Liver (tissue), 10 donors: ENCODE measurements at places on chromosomes 5 and 9. TPM values are rescaled to one million over a fixed set of nuclear protein-coding genes. Genes with fewer than 3 reads are reported as not detected.

SHC3 gene
- 0.08 TPM for total RNA-seq

- peaks cover 6% of the 10 kb centered on the region for H3K4me1 ChIP-seq
- no peaks in the 10 kb centered on the region for H3K36me3 ChIP-seq
- H3K27me3 ChIP-seq = no peaks in the 10 kb centered on the region
- no peak overlapping the region for H3K4me3 ChIP-seq
- H3K27ac ChIP-seq = no peak overlapping the region
- DNase-seq = no peak
These were observed 4.8 kb upstream of the PLGRKT start for GRCh38 chr9:5442400-5443011.

DNA sequence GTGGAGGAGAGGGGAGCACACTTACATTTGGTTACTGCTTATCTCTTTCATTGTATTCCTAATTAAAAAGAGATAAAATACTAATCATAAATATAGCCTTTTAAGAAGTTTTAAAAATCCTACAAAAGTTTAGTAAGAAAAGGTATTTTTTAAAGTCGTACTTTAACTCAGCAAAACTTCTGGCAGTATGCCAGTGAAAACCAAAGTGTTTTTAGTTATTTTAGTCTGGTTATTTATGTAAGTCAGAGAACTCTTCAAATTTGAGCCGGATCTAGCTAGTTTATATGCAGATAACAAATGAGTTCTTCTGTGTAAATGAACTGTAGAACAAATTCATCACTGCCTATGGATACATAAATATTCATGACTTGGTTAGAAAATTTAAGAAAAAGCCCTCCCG, 36.5 kb upstream of the ANKDD1B start:
- H3K4me3 ChIP-seq = no peak overlapping the region
- DNase-seq = no peak
- H3K27me3 ChIP-seq = no peaks in the 10 kb centered on the region
- no peaks in the 10 kb centered on the region for H3K4me1 ChIP-seq
- H3K27ac ChIP-seq = no peak overlapping the region

PCDHGC4 gene
- 1.4 TPM for total RNA-seq

- H3K27ac ChIP-seq = no peak overlapping the region
- no peak overlapping the region for H3K4me3 ChIP-seq
- H3K4me1 ChIP-seq = peaks cover 12% of the 10 kb centered on the region
- DNase-seq = no peak
These were observed 18.4 kb downstream of the ADAMTS16 start for GRCh38 chr5:5158472-5158895.

MARCOL gene
- total RNA-seq = not detected

DNA sequence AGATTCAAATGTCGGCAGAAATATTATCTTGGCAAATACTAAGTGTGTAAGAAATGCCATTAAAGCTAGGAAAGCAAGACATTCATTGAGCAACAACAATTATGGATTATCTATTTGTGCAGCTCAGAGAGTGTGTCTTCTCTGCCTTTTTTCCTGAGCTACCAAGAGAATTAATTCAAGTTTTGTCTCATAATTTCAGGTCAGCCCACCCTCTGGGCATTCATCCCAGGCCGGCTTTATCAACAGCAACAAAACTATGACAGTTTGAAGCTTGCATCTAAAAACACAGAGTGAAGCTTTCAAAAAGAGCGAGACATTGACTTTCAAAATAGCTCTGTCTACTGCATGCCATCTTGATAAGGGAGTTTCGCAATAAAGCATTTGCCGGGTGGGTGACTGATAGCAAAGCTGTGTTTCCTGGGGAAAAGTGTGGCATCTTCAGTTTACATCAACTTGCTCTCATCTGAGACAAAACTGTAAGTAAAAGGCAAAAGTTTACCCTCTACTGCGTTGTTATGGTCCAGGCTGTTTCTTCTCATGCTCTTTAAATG, 182.4 kb downstream of the IRX1 start:
- no peak overlapping the region for H3K27ac ChIP-seq
- H3K4me1 ChIP-seq = no peaks in the 10 kb centered on the region
- H3K36me3 ChIP-seq = no peaks in the 10 kb centered on the region
- no peak for DNase-seq
- no peak overlapping the region for H3K4me3 ChIP-seq
- H3K27me3 ChIP-seq = no peaks in the 10 kb centered on the region

LRRC70 gene
- total RNA-seq = 2.3 TPM

- H3K4me1 ChIP-seq = no peaks in the 10 kb centered on the region
- no peaks in the 10 kb centered on the region for H3K27me3 ChIP-seq
- no peaks in the 10 kb centered on the region for H3K36me3 ChIP-seq
These were observed 29.5 kb upstream of the ARHGAP26 start for GRCh38 chr5:142740474-142741242.

GARIN3 gene
- total RNA-seq = not detected

PCDHA13 gene
- total RNA-seq = not detected

GRCh38 chr9:110443146-110443865, 105.6 kb upstream of the TXNDC8 start:
- no peaks in the 10 kb centered on the region for H3K4me1 ChIP-seq
- no peaks in the 10 kb centered on the region for H3K27me3 ChIP-seq
- no peak for DNase-seq
- H3K36me3 ChIP-seq = no peaks in the 10 kb centered on the region
- H3K27ac ChIP-seq = no peak overlapping the region

PDE8B gene
- 0.59 TPM for total RNA-seq

DNA sequence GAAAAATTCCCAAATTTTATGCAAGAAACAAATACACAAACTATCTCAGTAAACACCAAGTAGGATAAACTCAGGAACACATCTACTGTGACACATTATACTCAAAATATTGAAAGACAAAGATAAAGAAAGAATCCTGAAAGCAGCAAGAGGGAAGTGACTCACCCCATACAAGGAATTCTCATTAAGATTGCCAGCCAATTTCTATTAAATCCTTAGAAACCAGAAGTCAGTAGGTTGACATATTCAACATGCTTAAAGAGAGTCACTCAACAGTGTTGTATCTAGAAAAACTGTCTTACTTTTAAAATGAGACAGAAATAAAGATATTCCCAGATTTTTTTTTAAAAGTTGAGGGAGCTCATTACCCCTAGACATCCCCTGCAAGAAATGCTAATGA, 15.5 kb downstream of the SPATA31E1 start:
- no peaks in the 10 kb centered on the region for H3K27me3 ChIP-seq
- no peak overlapping the region for H3K27ac ChIP-seq
- H3K36me3 ChIP-seq = no peaks in the 10 kb centered on the region
- DNase-seq = no peak

DNA sequence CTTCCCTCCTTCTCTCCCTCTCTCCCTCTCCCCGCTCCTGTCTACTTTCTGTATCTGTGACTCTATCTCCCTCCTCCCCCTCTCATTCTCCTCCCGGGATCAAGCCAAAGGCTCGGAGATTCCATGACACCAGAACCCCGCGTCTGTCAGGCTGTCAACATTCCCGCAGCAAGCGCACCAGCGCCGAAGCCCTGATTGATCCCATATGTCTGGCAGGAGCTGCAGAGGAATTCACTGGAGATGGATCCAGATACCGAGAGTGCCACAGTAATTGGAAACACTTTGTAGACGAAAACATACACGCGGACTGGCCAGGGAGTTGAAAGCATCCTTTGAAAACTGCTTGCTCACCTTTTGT, 300 bp upstream of the SVEP1 start:
- H3K27ac ChIP-seq = peak overlapping the region; percentile 53
- H3K36me3 ChIP-seq = no peaks in the 10 kb centered on the region
- no peaks in the 10 kb centered on the region for H3K27me3 ChIP-seq
- DNase-seq = no peak
- H3K4me1 ChIP-seq = peaks cover 13% of the 10 kb centered on the region

PCDHGB1 gene
- total RNA-seq = 0.14 TPM

SPINK6 gene
- not detected for total RNA-seq

DNA sequence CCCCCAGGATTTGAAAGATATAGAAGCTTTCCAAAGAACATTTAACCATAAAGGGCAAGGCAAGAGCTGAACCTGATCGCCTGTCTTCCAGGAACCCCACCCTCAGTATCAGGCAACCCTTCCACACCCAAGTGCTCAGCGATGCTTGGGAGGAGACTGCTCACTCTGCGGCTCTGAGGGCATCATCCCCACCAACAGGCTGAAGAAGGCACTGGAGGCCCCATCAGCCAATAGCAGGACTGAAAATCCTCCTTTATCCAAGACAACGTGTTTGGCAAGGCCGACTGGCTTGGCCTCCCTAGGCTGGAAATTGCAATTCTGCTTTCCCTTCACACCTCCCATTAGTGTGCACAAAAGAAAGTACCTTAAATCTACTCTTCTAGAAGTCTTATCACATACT, 1.4 kb upstream of the PPP2CA start:
- no peaks in the 10 kb centered on the region for H3K36me3 ChIP-seq
- DNase-seq = peak; percentile 66
- no peak overlapping the region for H3K27ac ChIP-seq
- H3K27me3 ChIP-seq = no peaks in the 10 kb centered on the region
- peaks cover 17% of the 10 kb centered on the region for H3K4me1 ChIP-seq

PPP3R2 gene
- 0.08 TPM for total RNA-seq

DNA sequence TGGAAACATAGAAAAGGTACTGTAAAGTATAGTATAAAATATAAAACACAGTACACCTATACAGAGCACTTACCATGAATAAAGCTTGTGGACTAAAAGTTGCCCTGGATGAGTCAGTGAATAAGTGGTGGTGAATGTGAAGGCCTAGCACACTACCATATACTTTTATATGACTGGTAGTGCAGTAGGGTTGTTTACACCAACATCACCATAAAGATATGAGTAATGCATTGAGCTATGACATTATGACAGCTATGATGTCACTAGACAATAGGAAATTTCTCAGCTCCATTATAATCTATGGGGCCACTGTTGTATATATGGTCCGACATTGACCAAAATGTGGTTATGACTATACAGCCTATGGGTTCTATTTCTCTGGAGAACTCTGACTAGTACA, 291.8 kb upstream of the ACTBL2 start:
- no peak for DNase-seq
- peaks cover 20% of the 10 kb centered on the region for H3K4me1 ChIP-seq
- no peak overlapping the region for H3K4me3 ChIP-seq
- H3K36me3 ChIP-seq = no peaks in the 10 kb centered on the region
- no peak overlapping the region for H3K27ac ChIP-seq

HMCN2 gene
- 1.8 TPM for total RNA-seq

LCN6 gene
- not detected for total RNA-seq

DNA sequence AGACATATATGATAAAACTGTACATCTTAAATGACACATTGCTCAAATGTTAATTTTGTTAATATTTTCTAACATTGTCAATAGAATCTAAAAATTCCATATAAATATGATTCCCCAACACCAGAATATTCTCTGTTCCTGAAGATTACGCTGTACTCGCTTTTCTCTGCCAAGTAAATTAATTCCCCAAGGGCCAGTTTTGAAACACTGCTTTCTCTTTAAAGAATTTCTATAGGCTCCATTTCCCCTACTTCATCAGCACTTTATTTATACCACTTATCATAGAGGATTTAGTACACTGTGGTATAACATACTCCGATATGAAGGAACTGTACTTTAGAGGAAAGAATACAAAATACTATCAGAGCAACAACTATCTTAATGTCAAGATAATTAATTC, 101.4 kb upstream of the ACOT12 start:
- H3K27me3 ChIP-seq = no peaks in the 10 kb centered on the region
- no peak overlapping the region for H3K4me3 ChIP-seq
- H3K27ac ChIP-seq = no peak overlapping the region
- H3K36me3 ChIP-seq = no peaks in the 10 kb centered on the region
- DNase-seq = no peak
- H3K4me1 ChIP-seq = no peaks in the 10 kb centered on the region

GFI1B gene
- total RNA-seq = 53.6 TPM

DNA sequence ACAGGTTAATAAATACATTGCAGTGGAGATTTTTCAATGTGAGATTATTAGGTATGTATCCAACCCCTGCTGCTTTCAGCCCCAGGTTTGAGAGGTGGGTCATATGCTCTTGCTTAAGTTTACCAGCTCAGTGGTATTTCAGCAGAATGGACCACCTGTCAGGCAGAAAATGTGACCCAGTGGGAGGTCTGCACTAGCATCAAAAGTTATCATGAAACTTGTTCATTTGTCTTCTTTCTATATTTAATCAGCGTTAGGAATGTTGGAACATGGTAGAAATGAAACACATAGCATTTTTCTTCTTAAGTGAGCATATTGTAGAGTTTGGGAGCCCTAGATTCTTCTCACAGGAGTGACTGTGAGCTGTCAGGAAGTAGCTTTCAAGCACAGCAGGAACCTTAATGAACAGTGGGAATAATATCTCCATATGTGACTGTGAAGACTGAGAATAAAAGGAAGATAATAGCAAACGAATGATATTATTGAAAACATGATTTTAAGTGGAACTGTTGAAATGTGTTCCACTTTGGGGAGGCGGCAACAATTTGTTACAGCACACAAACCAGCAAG, 596.9 kb upstream of the CDH6 start:
- H3K27me3 ChIP-seq = no peaks in the 10 kb centered on the region
- H3K4me1 ChIP-seq = peaks cover 10% of the 10 kb centered on the region
- no peak for DNase-seq
- H3K36me3 ChIP-seq = no peaks in the 10 kb centered on the region
- H3K4me3 ChIP-seq = no peak overlapping the region
- H3K27ac ChIP-seq = no peak overlapping the region

ARID3C gene
- total RNA-seq = 2.6 TPM

- H3K4me3 ChIP-seq = peak overlapping the region; percentile 72
- H3K27me3 ChIP-seq = peaks cover 8% of the 10 kb centered on the region
- H3K36me3 ChIP-seq = no peaks in the 10 kb centered on the region
- DNase-seq = no peak
These were observed 1.5 kb downstream of the PIP5K1B start for GRCh38 chr9:68706363-68707201.

TMEM171 gene
- total RNA-seq = not detected

DNA sequence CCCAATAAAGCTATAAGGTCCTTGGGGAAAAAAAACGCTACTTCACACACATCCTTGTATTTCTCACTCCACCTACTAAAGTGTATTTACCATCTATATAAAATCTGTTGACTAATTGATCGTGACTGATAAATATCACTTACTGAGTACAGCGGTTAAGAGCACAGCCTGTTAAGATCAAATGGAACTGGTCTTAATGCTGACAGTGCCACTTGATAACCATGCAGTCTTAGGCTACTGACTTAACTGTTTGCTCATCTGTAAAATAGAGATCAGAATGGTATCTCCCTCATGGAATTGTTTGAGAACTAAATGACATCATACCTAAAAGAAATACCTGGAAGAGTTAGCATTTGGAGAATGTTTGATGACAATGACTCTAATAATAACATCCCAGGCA, 67.5 kb downstream of the ZFAND5 start:
- peaks cover 28% of the 10 kb centered on the region for H3K4me1 ChIP-seq
- no peaks in the 10 kb centered on the region for H3K36me3 ChIP-seq
- no peak overlapping the region for H3K4me3 ChIP-seq
- no peaks in the 10 kb centered on the region for H3K27me3 ChIP-seq

- DNase-seq = no peak
- no peak overlapping the region for H3K27ac ChIP-seq
- no peak overlapping the region for H3K4me3 ChIP-seq
- no peaks in the 10 kb centered on the region for H3K36me3 ChIP-seq
- H3K4me1 ChIP-seq = no peaks in the 10 kb centered on the region
- no peaks in the 10 kb centered on the region for H3K27me3 ChIP-seq
These were observed 4.3 kb upstream of the SPATA6L start for GRCh38 chr9:4670591-4670990.

TLX3 gene
- not detected for total RNA-seq

GRCh38 chr9:92589923-92590322, 54.1 kb upstream of the ECM2 start:
- H3K36me3 ChIP-seq = no peaks in the 10 kb centered on the region
- no peaks in the 10 kb centered on the region for H3K27me3 ChIP-seq
- no peak overlapping the region for H3K4me3 ChIP-seq
- no peak for DNase-seq

- H3K27me3 ChIP-seq = no peaks in the 10 kb centered on the region
- H3K4me1 ChIP-seq = no peaks in the 10 kb centered on the region
- H3K4me3 ChIP-seq = no peak overlapping the region
- H3K27ac ChIP-seq = no peak overlapping the region
- DNase-seq = no peak
These were observed 256.0 kb downstream of the PAPPA start for GRCh38 chr9:116409638-116410037.
